Activated CD4-positive, alpha-beta T cell treated with anti-CD3 and anti-CD28 coated beads for 24 hours (primary cell): ENCODE measurements at places on chromosomes 11 and 22.

DNA sequence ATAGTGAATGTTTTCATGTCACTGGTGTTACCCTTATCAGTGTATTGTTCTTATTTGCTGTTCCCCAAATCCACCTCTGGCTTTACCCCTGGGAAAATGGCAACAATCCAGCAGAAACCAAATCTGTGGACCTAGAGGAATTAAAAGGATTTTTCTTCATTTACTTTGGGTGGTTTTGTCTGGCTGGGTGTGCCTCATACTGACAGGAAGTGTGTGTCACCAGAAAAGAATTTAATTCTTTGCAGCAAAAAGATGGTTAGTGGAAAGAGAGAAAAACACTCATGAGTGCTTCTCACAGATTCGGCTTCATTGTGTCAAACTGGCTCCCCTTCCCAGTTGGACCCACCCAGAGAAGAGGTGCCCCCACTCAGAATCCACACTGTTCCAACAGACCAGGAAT is 38.9 kb downstream of the FZD4 start:
- no peak for DNase-seq

GRCh38 chr22:29096736-29097669 is 24.2 kb downstream of the KREMEN1 start:
- DNase-seq = no peak

GRCh38 chr11:16863389-16863788 is 124.9 kb downstream of the C11orf58 start:
- no peak for DNase-seq

- no peak for DNase-seq
Measured at GRCh38 chr11:23956586-23956985, 540.3 kb upstream of the LUZP2 start.

DNA sequence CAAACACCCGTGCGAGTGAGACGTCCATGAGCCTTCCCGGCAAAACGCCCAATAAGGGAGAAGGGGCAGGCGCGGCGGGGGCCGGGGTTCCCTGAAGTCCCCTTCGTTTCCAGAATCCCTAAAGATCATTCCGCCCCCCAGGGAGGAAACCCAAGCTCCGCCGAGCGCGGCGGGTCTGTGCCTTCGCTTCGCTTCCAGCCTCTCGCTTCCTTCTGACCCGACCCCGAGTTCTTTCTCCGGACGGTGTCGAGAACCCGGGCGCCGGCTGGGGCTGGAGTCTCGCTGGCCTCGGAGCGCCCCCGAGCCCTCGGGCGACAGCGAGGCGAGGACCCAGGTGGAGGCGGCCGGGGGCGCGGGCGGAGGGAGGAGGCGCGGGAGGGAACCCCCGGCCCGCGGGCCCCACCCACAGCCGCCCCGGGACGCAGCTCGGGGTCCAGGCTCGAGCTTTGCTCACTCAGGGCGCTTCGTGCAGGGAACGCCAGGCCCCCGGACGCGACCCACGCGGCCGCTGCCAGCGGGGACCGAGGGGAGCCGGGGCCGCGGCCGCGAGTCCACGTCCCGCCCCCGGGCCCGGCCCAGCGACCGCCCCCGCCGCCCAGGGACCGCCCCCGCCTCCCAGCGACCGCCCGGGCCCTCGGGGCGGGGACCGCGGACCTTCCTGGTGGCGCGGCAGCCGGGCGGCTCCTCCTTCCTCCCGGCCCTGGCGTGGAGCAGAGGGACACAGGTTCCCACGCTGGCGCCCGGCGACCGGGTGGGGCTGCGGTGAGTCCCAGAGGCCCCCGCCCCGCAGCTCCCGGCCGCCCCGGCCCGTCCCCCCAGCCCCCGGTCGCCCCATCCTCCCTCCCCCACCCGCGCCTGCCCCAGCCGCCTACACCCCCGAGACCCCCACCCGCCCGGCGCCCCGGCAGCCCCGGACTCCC is at the start of gene PGGHG:
PGGHG (plus strand) TSS at position 649 of the 920 bp plus-strand sequence. CDS start 691 bp downstream, outside the sequence.
- no peak for DNase-seq

- no peak for DNase-seq
Measured at GRCh38 chr22:44884968-44885805, 124.6 kb downstream of the PHF21B start.

DNA sequence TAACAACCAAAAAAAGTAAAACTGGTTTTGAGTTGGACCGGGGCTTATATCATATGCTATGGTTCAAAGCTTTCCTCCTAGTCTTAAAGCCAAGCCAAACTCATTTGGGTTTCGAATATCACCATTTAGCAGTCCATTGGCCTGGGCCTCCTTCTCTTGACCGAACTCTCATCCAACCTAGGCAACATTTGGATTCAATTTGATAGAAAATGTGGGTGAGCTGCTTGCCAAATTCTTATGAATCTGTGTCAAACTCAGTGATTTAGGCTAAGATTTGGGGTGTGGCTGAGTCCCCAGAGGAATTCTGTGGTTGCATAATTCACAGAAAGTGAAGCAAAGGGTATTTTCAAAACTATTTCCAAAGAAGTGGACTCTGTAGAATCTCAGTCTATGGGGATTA is 83.7 kb downstream of the BLID start:
- DNase-seq = no peak

DNA sequence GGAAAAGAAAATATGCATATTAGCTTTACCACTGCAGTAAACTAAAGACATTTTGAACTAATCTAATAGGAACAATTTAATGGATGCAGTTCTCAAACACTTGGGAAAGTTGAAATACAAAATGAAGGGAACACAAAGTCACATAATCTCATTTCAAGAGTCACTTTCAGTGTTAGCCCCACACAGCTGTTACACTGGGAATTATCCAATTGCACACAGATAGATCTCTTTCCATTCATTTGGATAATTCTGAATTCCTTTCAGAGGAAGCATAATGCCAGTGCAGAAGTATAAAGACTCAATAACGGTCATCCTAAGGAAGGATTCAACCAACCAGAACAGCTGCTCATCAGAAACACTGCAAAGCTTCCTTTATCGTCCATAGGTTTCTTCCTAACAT is 173.3 kb downstream of the GRIA4 start:
- no peak for DNase-seq

- peak; percentile 28 for DNase-seq
Measured at GRCh38 chr11:11848891-11849746, 7.3 kb downstream of the USP47 start.

- no peak for DNase-seq
Measured at GRCh38 chr11:64799256-64799622, 3.8 kb downstream of the MAP4K2 start.

- DNase-seq = no peak
Measured at GRCh38 chr11:95296165-95296564, 65.2 kb upstream of the SESN3 start.

DNA sequence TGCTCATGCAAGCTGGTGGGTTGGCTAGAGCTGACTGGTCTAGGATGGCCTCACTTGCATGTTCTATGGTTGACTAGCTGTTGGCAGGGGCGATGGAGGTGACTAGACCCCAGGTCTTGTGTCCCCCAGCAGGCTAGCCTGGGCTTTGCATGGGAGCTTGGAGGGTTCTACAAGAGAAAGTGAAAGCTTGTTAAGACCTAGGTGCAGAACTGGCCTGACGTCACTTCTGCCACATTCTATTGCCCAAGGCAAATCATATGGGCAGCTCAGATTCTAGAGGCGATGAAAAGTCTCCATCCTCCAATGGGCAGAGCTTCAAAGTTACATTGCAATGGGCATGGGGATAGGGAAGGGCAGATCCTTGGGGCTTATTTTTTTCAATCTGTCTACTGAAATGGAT is 170.9 kb downstream of the MIAT start:
- no peak for DNase-seq

DNA sequence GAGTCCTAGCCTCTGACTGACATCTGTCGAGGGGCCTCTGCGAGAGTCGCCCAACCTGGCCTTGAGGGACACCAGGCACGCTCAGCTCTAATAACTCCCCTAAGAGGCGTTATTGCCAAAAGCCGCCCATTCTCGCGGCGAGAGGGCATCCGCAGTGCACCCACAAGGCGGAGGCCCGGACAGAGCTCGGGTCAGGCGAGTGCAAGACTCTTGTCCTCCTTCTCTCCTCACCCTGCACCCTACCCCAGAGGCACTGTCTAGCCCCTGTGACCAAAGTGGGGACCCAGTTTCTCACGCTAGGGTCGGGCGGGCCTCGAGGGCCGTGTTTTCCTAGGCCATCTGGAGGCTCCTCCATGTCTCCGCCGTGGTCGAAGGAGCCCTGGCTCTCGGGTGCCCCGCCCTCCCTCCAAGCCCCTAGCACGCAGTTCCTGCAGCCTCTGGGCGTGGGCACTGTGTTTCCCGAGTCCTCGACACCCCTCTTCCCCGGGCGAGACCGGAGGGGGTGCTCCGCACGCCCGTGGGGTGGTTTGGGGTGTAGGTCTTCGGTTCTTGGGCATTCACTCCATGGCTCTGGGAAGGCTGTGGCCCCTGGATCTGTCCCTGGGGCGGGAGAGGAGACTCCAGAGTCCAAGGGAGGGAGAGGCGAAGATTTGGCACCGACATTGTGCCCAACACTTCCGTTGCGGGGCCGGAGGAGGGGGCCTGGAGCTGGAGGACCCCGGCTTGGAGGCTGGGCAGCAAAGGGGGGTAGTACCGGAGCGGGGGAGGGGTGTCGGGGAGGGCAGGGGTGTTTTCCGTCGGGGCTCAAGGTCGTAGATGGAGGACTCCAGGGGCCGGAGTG is 1.0 kb downstream of the CHRM4 start:
- no peak for DNase-seq

- DNase-seq = no peak
Measured at GRCh38 chr22:45972889-45973253, 4.1 kb downstream of the WNT7B start.

DNA sequence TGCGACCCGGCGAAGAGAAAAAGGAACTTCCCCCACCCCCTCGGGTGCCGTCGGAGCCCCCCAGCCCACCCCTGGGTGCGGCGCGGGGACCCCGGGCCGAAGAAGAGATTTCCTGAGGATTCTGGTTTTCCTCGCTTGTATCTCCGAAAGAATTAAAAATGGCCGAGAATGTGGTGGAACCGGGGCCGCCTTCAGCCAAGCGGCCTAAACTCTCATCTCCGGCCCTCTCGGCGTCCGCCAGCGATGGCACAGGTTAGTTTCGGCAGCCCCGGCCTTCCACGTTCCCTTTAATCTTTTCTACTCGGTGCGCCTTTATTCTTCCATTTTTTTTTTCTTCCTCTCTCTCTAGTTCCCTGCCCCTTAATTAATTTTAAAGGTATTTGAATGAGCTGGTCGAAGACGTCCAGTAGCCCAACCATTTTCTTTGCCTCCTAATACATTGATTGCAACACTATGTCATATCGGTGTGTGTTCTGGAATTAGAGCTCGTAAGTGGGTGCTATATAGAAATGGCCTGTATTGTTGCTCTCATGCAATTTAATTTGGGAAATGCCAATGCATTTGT is 537 bp downstream of the EP300 start:
- DNase-seq = no peak

DNA sequence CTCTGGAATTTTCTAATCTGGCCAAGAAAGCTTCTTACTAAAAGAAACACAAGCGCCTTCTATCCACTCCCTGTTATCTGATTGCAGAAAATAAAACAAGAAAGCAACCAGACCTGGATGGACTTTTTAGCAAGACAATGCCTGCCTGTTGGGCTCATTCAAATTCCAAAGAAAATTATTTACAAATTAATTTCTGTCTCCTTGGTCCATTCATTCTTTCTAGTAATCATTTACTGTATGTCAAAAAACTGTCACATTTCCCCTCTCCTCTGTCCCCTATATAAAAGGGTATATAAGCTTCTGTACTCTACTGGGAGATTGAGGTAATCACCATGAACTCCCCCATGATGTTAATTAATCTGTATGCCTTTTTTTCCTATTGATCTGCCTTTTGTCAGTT is 279.9 kb downstream of the DLG2 start:
- DNase-seq = no peak

GRCh38 chr11:113001709-113002108 is 40.5 kb downstream of the NCAM1 start:
- no peak for DNase-seq

GRCh38 chr11:61850687-61851086 is 22.6 kb downstream of the FADS2 start:
- no peak for DNase-seq

GRCh38 chr22:48192920-48193319 is 1430.5 kb downstream of the TBC1D22A start:
- no peak for DNase-seq

DNA sequence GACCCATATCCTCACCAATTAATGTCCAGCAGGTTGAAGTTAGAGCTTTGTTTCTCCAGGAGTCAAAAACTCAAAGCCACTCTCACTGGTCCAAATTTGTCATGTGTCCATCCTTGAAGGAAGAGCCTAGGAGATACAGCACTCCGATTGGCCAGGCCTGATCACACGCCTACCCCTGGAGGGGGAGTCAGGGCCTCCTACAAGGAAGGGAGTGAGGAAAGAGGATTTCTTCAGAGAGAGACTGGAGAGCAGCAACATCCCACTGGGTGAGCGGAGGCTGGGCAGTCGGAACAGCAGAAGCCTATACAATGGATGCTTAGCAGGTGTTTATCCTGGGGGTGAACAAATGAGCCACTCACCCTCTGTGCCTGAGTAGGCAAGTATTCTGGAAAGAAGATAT is 113.9 kb downstream of the TRIM29 start:
- no peak for DNase-seq

DNA sequence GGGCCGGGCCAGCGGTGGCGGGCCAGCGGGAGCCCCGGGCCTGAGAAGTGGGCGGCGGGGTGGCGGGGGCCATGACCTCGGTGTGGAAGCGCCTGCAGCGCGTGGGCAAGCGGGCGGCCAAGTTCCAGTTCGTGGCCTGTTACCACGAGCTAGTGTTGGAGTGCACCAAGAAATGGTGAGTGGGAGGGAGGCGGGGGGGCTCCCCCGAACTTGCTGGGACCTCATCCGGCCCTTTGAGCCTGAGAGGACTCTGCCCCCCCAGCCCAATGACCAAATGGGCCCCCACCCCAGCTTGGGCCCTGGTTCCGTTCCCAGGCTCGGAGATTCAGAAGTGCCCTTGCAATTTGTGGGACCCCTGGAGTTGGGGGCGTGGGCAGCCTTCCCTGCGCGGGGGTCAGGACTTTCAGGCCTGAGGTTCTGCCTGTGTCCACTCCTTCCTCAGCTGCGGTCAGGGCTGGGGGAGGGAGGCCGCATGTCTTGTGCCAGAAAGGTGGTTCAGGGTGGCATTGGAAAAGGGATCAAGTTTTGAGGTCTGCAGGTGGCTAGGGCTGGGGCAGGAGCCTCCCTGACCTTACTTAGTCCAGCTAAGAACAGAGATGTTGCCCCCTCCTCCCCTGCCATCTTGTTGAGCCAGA is 496 bp downstream of the EHBP1L1 start:
- DNase-seq = no peak

DNA sequence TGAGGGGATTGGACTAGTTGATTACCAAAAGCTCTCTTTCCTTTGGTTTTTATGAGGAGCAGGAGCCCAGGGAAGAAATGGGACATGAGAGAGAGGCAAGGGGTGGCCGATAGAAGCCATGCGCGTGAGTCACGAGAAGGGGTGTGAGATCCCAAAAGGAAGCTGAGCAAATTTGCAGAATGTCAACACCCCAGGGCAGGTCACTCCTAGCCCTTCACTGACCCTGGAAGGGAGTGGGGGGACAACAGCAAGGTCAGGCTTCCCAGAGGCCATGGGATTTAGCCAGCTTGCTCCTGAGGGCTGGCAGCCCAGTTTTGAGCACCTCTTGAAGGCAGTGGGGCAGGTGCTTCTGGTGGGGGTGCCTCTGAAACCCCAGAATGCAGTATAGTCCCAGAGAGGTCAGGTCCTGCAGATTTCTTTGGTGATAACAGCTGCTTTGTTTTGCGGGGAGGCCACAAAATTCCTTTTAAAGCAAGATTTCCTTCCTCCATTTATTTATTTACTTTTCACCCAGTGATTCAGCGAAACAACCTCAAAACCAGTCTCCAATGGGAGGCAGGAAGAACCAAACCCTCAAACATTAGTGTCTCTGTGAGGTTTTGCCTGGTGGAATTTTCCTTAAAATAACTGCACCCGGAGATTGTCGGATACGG is 40.1 kb upstream of the TIMP3 start:
- no peak for DNase-seq

- DNase-seq = no peak
Measured at GRCh38 chr11:59719556-59719955, 5.9 kb upstream of the OR10V1 start.
